ENCODE measurements at places on chromosomes 12 and 14. TPM values are rescaled to one million over a fixed set of nuclear protein-coding genes. Genes with fewer than 3 reads are reported as not detected.

DNA sequence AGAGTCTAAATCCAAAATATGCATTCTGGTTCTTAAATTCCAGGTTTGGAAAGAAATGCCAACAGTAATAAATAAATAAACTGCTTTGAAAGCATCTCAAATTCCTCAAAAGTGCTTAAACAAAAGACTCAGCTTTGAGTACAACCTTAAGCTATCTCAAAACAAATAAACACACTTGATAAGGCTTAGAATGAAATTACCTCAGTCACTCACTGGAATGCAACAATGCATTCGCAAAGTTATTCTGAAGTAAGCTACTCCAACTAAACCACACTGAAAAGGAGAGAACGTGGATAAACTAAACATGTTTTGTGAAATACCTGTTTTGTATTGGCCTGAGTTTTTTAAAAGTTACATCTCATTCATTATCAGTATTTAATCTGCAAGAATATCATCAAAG, 1.2 kb downstream of the SPTSSA start:
- DNase-seq: no peak

The MYH6 gene
- polyA plus RNA-seq: 0.18 TPM

- DNase-seq: no peak
These were observed 37.0 kb upstream of the MEG3 start for GRCh38 chr14:100788942-100789341.

DNA sequence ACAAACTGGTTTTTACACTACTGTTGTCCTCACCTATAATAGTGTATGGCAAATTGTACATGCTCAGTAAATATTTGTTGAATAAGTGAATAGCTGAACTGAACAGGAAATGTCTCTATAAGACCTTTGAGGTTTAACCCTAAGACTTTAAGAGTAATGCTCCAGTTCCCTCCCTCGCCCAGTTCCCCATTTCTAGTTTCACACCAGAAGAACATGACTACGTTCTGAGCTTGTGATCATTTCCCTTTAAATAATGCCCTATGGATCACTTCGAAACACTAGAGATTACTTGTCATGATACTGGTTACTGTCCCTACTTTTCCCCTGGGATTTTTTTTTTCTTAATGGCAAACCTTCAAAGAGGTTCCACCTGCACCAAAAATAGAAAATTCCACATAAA, 69.3 kb downstream of the PRKD1 start:
- no peak for DNase-seq

The CLEC2D gene
- 11.8 TPM for polyA plus RNA-seq

The ANKRD52 gene
- polyA plus RNA-seq: 25.2 TPM

The TRPV4 gene
- polyA plus RNA-seq: 12.8 TPM

DNA sequence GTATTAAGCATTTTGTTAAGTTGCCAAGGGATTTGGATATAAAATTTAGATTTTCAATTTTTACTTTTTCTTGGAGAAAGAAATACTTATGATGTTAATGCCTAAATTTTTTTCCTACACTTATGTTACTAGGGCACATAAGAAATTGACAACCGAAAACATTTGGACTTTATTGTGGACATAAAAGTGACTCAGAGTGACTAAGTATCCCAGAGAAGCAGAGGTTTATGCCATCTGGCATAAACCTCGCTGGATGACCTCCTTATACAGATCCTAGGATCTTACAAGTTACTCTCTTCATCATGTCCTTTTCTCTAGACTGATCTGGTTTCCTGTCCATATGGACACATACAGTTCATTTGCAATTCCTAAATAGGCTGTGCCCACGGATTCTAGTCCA, 89.8 kb downstream of the RERG start:
- no peak for DNase-seq

All from right renal cortex interstitium (tissue), 3 donors.